H54 (cell line): ENCODE measurements at places on chromosomes 16 and 17.

DNA sequence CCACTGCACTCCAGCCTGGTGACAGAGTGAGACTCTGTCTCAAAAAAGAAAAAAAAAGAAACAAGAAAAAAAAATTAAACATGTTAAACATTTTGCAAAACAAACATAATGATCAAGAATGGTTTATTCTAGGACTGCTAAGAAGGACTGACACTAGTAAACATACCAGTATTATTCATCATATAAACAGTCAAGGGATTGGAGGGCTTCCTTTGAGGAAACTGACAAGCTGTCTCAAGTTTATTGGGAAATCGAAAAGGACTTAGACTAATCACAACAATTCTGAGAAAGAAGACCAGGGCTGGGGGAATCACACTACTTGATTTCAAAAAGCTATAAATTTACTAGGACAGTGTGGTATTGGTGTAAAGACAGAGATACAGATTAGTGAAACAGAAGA, 75.5 kb downstream of the MYH10 start:
- no peak for DNase-seq

- DNase-seq: no peak
These were observed 18.6 kb downstream of the SETD6 start for GRCh38 chr16:58533751-58534470.

DNA sequence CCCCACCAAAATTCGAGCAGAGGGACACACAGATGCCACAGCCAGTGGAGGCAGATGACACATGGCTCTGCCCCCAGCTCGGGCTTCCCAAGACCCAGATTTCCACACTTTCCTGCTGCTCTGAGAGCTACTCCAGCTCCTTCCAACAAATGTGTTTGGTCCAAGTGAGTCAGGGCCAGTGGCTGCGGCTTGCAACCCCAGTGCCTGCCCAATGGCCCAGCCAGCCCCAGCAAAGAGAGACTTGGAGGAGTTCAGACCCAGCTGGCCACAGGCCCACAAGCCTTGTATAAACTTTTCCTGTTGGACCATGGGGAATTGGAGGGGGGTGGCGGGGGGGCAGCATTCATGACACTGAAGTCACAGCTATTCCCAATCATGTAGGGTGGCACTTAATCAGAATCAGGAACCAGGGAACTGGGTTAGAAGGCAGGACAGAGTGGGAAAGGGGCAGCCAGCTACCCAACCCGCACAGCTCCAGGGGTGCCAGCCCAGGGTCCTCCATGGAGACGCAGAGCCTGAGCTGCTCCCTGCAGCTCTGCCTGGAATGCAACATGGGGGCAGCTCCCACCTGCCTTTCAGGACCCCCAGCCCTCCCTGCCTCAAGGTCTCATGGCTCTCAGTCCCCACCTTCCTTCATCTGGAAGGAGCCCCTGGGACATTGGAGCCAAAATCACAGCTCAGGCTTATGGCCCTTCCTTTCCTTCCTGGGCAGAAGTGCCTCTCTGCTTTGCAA, 17.5 kb upstream of the C16orf78 start:
- no peak for DNase-seq

DNA sequence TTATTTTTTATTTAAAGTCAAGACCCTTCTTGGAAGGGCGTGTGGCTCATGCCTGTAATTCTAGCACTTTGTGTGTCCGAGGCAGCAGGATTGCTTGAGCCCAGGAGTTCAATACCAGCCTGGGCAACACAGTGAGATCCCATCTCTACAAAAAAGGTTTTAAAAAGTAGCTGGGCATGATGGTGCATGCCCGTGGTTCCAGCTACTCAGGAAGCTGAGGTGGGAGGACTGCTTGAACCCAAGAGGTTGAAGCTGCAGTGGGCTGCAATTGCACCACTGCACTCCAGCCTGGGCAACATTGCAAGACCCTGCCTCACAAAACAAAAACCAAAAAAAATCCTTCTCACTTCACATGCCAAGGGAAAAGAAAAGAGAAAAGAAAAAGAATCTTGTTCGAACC, 29.6 kb downstream of the MINK1 start:
- DNase-seq: no peak

DNA sequence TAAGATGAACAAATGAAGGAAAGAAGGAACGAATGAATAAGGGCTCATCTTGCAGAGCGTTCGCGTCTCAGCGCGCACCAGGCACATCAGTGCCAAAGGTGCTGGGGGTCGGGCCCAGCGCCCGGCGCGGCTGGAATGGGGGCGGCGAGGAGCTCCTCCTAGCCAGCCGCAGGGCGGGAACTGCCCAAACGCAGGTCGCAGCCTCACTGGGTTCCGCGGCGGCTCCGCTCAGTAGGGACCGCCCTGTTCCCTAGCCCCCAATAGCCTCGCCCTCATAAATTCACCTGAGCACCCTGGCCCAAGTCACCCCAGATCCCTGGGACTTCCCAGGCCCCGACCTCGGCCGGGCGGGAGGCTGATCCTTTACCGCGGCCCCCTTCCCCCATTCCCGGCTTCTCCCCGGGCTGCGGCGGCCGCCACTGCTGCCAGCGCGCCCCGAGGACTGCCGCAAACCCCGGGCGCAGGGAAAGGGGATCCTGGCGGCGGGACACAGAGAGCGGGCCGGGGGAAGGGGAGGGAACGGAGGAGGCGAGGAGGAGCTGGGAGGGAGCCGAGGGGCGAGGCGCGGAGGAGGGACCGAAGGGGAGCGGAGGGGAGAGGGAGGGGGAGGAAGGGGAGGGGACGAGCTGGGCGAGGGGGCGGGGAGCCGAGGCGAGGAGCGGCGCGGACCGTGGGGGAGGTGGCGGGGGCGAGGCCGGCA, 377 bp upstream of the CRHR1 start:
- DNase-seq: no peak

- DNase-seq: no peak
These were observed 55.1 kb upstream of the GSG1L start for GRCh38 chr16:28118637-28119036.

DNA sequence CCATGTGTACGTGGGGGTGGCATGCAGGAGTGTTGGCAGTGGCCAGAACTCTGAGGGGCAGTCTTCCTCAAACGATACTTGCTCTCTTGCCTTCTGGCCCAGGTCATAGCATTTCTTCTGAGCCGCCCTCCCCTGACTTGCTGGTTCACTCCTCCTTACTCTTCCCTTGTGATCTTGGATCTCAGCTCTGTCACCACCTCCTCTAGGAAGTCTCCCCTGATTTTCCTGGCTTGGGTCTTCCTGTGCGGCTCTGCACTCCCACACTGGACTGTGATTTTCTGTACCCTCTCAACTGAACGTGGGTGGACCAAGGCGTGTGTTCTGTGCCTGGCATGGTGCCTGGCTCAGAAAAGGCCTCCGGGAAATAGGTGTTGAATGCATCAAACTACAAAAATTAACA, 2.9 kb downstream of the EPN3 start:
- no peak for DNase-seq

- no peak for DNase-seq
These were observed 77.3 kb downstream of the ZFHX3 start for GRCh38 chr16:72970656-72971055.

GRCh38 chr17:16943032-16943352, 28.9 kb downstream of the TNFRSF13B start:
- no peak for DNase-seq

DNA sequence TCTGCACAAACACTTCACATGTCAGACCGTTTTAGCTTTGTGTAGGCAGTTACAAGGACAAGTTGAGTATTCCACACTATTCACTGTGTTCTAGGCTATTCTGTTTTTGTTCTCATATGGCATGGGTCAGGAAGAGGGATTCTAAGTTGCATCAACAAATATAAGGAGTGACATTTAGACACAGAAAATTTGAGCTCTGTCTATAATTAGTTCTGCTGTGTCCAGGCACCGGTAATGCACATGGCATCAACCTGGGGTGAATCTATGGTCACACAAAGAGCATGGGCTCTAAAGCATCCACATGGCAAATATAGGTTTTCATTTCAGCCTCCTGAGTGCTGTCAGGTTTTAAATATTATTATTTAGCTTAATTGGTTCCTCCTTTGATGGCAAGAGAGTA, 130.4 kb upstream of the PMFBP1 start:
- no peak for DNase-seq

DNA sequence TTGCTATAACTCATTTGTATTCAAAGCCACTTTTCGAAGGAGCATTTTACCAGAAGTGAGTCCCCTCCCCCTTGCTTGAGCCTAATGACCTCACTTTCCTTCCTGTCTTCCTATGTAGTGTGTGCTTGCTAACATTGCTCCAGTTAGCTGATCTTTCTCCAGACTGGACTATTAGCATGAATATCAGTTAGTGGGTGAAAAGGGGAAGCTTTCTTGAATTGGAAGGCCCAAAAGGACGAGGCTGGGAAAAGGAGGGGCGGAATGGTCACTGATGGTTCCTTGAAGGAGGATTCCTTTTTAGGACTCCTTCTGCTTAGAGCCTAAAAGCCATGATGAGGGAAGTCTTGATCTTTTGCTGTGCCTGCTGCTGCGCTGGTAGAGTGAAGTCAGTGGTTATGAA, 11.9 kb downstream of the MAP3K3 start:
- DNase-seq: no peak

DNA sequence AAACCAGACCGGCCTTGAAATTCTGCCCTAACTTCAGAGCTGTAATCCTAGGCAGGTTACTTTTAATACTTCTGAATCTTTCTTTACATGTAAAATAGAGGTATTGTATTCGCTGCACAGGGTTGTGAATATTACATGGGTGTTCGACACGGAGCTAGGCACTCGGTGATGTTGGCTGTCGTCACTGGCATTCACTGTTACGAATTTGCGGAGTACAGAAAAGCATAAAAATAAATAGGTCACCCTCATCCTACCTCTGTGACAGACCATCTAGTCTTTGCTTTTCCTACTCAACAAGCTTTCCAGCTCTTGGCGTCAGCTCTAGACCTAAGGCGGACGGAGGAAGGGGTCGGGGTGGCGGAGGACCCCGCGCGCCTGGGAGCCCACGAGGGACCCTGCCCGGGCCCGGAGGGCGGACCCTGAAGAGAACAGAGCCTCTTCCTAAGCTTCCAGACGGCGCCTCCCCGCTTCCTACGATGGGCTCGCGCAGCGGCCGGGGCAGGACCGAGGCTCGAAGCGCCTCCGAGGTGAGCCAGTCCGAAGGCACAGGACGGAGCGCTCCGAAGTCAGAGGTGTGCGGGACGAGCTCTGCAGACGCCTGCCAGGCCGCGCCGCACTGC, 879 bp upstream of the SPG7 start:
- no peak for DNase-seq

DNA sequence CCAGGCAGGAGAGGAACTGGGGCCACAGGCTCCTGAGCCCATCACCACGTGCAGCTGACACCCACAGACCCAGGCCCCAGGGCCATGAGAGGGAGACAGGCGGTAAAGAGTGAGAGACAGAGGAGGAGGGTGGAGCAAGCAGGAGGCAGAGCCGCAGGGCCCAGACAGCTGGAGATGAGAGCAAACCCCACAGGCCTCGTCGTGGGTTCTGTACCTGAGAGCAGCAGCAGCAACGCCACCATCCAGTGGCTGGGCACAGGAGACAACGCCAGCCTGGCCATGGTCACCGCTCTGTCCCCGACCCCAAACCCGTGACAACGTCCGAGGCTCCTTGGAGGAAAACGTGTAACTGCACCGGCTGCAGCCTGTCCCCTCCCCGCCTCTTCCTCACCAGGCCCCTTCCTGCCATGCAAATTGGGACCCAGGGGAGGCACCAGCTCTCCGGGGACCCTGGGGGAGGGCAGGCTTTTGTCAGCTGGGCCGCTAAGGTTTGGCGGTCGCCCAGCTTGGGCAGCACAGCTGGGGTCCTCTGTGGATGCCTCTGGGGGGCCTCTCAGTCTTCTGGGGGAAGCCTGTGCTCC, at the start of gene CD79B:
CD79B (minus strand) TSS at position 351 of the 581 bp plus-strand sequence; CDS start at position 281, 70 bp downstream.
- DNase-seq: no peak

DNA sequence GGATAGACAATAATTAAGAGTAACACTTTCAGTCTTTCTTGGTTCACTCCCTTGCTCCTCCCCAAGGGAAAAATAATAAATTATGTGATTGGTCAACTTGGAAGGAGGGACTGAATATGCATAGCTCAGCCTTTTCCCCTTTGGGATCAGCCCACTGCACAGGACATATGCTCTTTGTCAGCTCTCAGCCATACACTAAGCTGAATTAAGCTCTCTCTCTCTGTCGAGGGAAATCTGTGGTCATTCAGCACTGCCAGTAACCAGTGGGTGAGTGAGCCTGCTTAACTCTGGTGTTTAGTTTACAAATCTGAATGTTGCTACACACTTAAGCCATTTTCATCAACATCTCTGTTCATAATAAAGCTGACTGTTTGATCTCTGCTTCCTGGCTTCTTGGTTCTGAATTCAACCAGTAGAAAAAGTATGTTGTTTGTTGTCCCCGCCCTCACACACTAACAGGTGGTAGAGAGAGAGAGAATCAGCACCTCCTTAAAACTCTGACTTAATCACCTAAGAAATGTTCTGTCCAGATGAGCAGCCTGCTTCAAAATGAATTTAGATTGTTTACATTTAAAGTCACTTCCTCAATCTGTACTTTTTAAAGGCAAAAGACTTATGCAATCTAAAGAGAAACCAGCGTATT, 102.3 kb upstream of the C17orf78 start:
- DNase-seq: peak; percentile 7

- no peak for DNase-seq
These were observed 51.3 kb downstream of the SCNN1B start for GRCh38 chr16:23353440-23353839.

- no peak for DNase-seq
These were observed 76.6 kb upstream of the CORO6 start for GRCh38 chr17:29699283-29699682.

GRCh38 chr17:57895382-57896060, 45.7 kb upstream of the MRPS23 start:
- DNase-seq: no peak

DNA sequence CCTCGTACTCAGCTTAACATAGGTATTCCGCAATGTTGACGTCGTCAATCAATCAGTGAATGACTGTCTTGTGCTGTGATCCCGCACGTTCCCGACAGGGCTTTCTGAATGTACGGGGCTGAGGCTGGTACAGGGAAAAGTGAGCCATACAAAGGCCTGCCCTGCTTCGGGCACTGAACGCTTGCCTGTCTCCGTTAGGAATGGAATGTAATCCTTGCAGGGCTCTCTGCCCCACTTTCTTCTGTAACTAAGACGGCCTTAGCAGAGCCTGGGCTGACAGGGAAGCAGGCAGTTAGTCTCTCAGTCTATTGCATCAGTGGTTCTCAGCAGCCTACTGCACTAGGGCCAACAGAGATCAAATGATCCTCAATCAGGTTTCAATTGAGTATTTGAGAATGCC, 16.2 kb upstream of the MYH3 start:
- DNase-seq: no peak

GRCh38 chr17:8337802-8338752, 1.6 kb upstream of the ODF4 start:
- no peak for DNase-seq

GRCh38 chr16:12458591-12459358, 344.9 kb downstream of the CPPED1 start:
- no peak for DNase-seq
